ENCODE measurements at places on chromosomes 2 and 18.

DNA sequence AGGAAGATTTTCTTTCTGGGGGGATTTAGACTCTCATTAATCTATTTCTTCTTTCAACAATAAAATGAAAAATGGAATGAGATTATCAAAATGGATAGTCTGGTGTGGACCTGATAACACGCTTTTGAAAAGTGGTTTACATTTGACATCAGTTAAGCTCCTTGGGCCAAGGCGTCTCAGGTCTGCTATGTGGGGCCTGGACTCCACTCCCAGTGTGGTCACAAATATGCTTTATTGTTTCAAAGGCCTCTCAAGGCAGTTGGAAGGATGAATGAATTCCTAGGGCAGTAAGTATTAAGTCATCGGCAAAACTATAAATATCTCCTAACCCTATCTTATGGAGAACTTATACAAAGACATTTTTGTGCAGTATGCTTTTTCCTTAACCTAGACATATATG is 74.5 kb downstream of the ETAA1 start:
- DNase-seq, result peak; percentile 25

GRCh38 chr2:28656937-28657615 is 94.6 kb upstream of the PPP1CB start:
- DNase-seq, result no peak

DNA sequence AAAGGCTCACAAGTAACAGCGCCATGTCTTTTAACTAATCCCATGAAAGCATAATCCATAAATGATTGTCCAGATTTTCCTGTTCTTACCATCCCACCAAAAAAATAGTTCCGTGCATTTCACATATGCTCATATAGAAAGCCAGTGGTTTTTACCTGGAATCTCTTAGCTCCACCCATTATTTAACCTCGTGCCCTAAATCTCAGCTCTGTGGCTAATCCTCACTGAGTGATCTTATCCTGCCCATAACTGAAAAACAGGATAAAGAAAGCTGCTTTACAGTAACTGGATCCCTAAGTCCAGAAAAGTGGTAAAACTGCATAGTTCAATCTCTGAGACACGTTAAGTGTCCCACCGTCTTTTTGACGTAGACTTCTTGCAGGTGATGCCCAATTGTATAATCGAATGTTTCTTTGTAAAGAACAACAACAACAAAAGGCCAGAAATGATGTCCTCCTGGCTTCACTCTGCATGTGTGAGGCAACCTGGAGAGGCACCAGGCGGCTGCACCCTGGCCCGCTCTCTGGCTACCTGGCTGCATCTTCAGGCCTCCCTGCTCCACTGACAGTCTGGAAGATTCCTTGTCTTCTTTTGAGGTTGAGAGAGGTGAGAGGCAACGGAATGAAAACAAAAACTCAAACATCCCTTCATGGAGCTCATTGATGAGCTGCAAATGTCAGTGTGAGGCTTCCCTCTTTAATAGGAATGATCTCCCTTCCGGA is 38.6 kb downstream of the FEZ2 start:
- DNase-seq, result no peak

- no peak for DNase-seq
Measured at GRCh38 chr2:28279371-28279770, 113.3 kb upstream of the FOSL2 start.

GRCh38 chr2:227657199-227657845 is 9.3 kb upstream of the SCYGR5 start:
- DNase-seq, result peak; percentile 2

- DNase-seq, result no peak
Measured at GRCh38 chr2:217906798-217907197, 96.0 kb downstream of the TNS1 start.

DNA sequence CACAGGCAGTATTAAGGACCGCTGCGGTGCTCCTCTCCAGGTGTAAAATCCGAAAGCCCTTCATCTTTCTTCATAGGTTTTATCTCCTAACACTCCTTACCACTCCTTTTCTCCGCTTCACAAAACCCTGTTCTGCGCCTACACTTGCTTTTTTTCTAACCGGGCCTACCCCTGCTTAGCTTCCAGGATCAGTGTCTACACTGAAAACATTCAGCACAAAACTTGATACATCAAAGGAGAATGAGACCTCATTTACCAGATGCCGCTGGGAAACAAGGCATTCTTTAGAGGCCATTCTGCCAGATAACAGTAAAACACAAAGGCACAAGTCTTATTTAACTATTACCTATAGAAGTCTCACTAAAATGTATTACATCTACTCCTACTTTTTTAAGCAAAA is 13.1 kb downstream of the CHST10 start:
- no peak for DNase-seq

- no peak for DNase-seq
Measured at GRCh38 chr2:231115651-231116050, 9.2 kb downstream of the HTR2B start.

GRCh38 chr2:126356631-126357030 is 299.3 kb upstream of the GYPC start:
- DNase-seq, result no peak

- DNase-seq, result no peak
Measured at GRCh38 chr2:29517413-29517812, 402.2 kb downstream of the CLIP4 start.
